K562 (cell line): ENCODE measurements at places on chromosomes 4 and X.
A peak's percentile ranks its signal among the peaks of the same experiment; 100 is the strongest.

DNA sequence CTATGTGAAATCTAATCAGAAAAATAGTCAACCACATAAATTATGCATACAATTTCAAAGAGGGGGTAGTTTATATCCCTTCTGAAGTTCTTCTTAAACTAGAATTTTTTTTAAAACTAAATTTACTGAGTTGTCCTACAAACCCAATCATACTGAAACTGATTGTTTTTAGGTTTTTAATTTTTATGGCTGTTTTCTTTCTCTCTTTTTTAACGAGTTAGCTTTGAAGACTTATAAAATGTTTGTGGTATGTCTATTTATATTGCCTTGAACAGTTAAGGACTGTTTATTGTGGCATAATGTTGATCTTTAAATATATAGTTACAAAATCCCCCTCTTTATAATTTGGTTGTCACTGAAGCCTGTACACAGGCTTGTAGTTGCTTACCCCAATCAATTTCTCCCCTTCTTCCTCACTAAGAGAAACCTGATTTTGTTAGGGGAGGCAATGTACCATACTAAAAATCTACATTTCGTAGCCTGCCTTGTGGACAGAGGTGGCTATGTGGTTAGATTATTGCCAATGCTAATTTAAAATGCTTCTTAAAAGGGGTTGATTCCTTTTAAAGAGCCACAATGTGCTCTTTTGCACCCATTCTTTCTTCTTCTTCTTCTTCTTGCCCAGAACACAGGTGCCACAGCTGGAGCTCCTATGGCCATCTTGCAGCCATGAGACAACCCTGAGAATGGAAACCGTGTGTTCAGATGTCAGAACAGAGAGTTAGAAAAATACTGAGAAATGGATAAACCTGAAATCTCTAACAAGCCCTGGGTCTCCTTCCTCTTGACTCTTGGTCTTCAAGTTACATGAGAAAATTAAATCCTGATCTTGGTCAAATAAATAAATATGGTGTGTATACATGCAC, 102.7 kb upstream of the ZNF827 start:
- DNase-seq = no peak

DNA sequence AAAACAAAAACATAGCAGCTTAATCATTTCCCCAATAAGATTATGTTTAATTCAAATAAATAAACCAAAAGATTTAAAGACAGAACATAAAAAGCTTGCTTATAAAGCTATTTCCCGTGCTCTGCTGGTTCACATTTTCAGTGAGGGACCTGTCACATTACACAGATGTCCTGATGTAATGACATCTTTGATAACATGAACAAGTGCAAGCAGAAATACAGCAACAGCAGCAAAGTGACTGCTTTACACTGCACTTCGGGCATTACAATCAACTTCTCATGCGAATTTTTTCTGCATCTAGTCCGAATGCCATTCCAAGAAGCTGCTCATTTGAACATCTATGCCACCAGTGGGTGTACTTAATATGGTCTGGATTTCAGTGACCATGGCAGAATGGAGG, 940.3 kb upstream of the IGFBP7 start:
- DNase-seq = no peak

- DNase-seq = no peak
These were observed 88.3 kb downstream of the POLA1 start for GRCh38 chrX:24782011-24782410.

- no peak for DNase-seq
These were observed 4.5 kb upstream of the PDGFC start for GRCh38 chr4:156976147-156976546.

- no peak for DNase-seq
These were observed 8.7 kb upstream of the GABRE start for GRCh38 chrX:151983186-151983585.

- no peak for DNase-seq
These were observed 956.7 kb downstream of the GLUD2 start for GRCh38 chrX:122004127-122004526.

GRCh38 chrX:54423161-54423888, 16.9 kb upstream of the TSR2 start:
- DNase-seq = peak; percentile 38

DNA sequence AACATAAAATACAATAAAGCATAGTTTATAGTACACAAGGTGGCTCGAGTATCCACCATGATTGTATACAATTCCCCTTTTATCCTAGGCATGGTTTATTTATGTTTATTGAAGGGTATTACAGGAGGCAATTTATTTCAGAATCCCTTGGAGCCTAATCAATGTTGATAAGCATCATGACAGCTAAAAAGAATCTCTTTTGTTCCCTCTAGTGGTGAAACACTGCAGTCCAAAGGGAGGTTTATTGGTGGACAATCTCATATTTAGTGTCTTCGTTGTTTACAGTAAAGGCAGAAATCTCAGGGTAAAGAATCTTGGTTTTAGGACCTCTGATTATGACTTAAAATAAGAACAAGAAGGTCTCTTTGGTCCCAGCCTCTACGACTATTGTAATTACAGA, 1712.5 kb downstream of the C4orf33 start:
- no peak for DNase-seq

- no peak for DNase-seq
These were observed 130.5 kb downstream of the CPEB2 start for GRCh38 chr4:15132739-15133138.

DNA sequence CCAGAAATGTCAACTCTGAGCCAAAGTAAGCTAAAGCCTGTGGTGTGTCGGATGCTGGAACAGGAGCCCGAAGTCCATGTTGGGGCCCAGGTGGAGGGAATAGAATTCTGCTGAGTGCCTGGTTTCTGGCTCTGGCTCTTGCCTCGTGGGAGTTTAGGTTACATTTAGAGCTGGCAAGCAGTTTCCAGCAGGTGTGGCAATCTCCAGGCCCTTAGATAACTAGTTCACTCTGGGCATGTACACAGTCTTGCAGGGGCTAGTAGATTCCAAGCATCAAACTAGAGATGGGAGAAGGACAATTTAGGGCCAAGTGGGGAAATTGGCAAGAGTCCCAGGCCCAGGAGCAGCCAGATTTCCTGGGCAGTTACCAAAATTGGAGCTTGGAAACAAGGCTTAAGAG, 56.3 kb upstream of the STOX2 start:
- no peak for DNase-seq

- DNase-seq = no peak
These were observed 23.1 kb downstream of the TMEM184C start for GRCh38 chr4:147640331-147640730.

GRCh38 chr4:70714079-70714887, 7.5 kb upstream of the RUFY3 start:
- no peak for DNase-seq

GRCh38 chr4:111854494-111855087, 290.7 kb upstream of the FAM241A start:
- DNase-seq = peak; percentile 23

DNA sequence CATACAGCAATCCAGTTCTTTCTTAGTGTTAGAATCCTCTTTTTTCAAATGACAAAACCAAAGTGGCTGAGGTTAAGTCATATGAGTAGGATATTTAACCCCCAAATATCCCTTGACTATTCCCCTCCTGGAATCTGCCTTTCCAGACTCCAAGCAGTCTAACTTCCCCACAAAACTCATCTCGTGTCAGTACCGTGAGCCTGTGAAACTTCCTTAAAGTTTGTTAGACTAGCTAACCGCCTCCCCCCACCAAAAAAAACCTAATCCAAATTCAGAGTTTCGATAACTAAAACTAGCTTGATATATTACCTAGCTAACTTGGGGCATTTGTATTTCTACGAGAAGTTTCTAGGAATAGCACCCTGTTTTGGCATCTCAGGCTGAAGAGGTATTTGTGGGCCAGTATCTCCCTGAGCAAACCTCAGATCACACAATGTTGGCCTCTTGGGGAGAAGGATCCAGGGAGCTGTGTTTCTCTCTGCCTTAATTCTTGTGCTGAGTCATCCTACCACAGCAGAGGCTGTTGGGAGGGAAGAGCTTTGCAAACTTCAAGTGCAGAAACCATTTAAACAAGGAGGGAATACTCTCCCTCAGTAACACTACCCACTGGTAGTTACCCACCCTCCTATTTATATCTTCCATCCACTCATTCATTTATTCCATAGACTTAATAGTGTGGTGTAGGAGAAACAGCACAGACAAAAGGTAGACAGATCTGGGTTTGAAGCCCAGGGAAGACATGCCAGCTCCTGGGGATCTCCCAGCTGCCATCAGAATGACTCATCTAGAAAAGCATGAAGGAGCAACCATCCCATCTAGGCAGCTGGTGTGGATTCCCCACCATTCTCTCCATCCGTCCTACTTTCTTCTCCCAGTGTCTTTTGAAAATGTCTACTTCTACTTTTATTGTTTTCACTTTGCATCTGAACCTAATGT, 39.3 kb upstream of the TXK start:
- peak; percentile 53 for DNase-seq

DNA sequence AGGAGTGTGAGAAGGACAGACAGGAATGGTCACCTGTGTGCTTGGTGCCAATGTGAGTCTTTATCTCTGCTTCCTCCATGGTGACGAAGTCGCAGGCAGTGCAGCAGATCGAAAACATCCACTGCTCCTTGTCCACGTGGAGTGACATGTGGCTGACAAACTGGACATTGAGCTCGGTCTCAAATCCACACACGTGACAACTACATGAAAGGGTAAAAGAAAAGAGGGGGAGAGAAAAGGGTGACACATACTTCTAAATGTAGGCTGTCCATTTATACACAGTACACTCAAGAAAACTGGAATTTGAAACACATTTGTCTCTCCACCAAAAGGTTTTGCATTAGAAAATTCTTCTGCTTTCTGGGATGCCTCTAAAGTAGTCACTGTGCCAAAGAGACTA, 94.5 kb downstream of the C4orf51 start:
- DNase-seq = no peak

GRCh38 chr4:166153548-166153947, 280.5 kb downstream of the TLL1 start:
- no peak for DNase-seq

DNA sequence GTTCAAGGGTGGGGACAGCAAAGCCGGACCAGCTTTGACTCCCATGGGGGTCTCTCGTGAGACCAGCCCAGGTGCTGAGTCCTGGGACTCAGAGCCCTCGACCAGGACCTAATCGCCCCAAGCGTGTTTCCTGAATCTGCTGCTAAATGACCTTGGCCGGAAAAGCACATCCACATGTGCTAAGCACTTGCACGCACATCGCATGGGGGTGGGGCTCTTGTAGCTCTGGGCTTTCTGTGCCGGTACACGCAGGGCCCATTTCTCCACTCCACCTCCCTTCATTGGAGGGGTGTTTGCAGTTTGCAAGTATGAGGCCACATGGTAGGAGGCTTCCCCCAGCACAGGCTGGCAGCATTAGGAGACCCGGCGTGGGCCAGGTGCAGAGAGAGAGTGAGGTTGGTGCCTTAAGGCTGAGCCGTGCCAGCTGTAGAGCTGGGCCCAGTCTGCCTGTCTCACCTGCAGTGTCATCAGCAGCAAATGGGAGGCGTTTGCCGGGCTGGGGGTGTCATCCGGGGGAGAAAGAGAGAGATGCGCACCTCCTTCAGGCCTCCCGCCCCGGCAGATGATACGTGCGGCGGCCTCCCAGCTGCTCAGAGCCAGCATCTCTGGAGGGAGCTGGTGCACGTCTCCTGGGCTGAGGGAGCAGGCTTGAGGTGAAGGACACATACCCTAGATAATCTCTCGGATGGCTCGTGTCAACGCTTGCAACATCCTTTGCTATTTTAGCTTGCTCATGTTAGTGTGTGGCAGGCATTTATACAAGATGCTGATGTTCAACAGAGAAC, 45.2 kb upstream of the CLCN4 start:
- no peak for DNase-seq

DNA sequence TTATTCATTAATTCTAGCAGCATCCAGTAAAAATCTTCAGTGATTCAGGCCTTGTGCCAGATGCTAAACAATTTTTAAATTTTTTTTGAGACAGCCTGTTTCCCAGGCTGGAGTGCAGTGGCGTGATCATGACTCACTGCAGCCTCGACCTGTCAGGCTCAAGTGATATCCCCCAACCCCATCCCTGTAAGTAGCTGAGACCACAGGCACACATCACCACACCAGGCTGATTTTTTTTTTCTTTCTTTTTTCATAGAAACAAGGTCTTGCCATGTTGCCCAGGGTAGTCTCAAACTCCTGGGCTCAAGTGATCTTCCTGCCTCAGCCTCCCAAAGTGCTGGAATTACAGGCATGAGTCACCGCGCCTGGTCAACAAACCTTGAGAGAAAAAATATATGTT, 705.5 kb downstream of the ARAP2 start:
- DNase-seq = no peak

DNA sequence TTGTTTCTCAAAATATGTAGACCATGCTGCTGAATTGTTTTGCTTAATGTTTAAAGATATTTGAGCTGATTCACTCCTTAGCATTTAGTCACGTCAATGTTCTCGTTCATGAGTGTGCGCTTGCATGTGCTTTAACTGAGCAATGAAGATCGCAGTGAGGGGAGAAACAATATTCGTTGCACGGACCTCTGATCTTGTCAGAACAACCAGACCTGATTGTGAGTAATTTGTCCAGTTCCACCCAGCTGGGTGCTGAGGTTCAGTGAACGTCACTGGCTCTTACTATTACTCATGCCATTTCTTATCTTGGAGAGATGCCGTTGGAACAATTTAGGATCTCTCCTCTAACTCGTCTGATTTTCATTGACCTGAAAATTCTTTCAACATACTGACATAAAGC, 15.0 kb upstream of the PRKX start:
- DNase-seq = no peak

- peak; percentile 36 for DNase-seq
These were observed 58.5 kb upstream of the LGI2 start for GRCh38 chr4:25089051-25089763.

DNA sequence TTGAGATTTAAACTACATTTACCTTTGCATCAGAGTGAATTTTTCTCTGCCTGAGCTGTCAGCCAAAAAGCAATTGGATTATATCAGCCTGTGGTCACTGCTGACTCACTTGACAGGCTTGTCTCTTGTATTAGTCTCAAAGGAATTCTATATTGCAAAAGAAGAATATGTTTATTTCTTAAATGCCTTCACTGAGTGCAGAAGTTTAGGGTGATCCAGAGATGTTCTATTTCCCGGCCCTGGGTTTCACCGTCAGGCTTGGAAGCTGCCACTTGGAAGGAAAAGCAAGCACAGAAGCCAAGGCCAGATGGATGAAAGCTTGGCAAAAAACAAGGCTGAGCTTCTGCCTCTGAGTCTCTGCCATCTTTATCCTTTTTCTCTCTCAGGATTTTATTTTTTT, 80.9 kb downstream of the FAM114A1 start:
- no peak for DNase-seq

- DNase-seq = no peak
These were observed 61.5 kb upstream of the UCP1 start for GRCh38 chr4:140630246-140630645.

DNA sequence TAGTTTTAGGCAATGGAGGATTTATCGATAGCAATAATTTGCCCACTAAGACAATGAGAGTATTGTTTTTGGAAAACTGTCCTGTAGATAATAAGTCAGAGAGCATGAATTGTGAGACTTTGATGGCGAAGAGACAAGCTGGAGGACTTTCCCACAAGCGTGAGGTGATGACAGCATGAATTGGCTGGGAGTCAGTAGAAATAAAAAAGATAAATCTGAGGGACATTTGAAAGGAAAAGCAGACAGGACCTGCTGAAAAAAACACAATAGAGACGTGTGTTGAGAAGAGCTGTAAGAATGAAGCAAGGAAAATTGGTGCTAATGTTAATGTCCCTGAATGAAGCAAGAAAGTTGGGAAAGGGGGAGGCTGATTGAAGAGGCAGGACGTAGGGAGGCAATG, 233.5 kb downstream of the DCTD start:
- no peak for DNase-seq
